ENCODE measurements at places on chromosomes 7 and 10.

- no peak for DNase-seq
Measured at GRCh38 chr10:112713411-112713810, 236.6 kb upstream of the TCF7L2 start.

DNA sequence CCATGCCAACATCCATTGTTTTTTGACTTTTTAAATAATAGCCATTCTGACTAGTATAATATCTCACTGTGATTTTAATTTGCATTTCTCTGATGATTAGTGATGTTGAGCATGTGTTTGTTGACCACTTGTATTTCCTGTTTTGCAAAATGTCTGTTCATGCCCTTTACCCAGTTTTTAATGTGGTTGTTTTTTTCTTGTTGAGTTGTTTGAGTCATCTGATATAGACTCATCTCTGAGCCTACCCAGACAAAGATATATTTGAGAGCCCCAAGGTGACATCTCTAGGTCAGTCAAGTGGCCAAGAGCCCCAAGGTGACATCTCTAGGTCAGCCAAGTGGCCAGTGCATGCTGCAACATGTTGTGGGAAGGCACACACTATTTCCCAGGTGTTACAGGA lies 224.7 kb downstream of the HECW1 start:
- no peak for DNase-seq

DNA sequence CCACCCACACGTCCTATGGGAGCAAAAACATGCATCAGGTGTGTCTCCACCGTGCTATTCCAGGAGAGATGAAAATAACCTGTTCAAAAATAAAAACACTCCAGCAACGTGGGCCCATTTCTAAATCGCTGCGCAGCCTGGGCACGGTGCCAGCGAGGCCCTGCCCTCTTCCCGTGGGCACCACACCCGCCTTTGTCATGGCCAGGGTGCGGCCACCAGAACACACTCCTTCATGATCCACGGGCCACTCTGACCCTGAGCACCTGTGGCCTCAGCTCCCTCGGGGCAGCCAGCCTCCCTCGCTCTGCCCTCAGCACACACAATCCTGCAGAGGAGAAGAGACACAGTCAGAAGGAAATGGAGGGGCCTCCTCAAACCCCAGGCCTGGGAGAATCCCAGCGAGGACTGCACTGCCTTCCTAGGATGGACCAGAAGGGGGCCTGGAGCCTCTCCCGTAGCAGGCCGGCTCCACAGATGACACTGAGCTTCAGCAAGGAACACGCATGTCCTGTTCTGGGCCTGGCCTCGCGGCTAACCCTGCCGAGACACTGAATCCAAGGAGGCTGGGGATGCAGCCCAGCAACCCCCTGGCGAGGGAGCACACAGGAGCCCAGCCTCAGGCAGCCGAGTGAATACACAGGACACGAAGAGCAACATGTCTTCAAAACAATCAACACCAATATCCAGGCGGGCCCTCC lies 169.0 kb downstream of the MAD1L1 start:
- no peak for DNase-seq

GRCh38 chr7:151100921-151101320 lies 14.6 kb downstream of the AGAP3 start:
- no peak for DNase-seq

DNA sequence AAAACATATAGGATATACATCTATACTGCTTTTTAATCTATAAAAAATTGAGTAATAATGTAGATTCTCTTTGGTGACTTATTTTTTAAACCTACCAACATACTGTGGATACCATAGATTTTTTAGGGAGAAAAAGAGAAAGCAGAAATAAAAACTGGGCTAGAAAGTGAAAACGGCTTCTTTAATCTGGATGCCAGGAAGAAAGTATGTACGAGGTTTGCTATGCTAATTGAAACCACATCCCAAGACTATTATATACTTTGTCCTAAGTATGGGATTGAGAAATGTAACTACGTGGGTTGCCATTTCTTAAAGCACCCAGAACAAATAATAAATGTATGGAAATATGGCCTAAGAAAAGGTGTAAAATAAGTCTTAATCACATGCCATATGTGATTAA lies 129.0 kb upstream of the NFE2L3 start:
- DNase-seq = no peak

GRCh38 chr7:41758321-41758720 lies 55.4 kb upstream of the INHBA start:
- no peak for DNase-seq

GRCh38 chr10:106399112-106399511 lies 765.4 kb downstream of the SORCS1 start:
- DNase-seq = no peak

GRCh38 chr10:10056961-10057360 lies 960.7 kb upstream of the CELF2 start:
- no peak for DNase-seq

- no peak for DNase-seq
Measured at GRCh38 chr7:103866919-103867318, 122.5 kb downstream of the RELN start.

DNA sequence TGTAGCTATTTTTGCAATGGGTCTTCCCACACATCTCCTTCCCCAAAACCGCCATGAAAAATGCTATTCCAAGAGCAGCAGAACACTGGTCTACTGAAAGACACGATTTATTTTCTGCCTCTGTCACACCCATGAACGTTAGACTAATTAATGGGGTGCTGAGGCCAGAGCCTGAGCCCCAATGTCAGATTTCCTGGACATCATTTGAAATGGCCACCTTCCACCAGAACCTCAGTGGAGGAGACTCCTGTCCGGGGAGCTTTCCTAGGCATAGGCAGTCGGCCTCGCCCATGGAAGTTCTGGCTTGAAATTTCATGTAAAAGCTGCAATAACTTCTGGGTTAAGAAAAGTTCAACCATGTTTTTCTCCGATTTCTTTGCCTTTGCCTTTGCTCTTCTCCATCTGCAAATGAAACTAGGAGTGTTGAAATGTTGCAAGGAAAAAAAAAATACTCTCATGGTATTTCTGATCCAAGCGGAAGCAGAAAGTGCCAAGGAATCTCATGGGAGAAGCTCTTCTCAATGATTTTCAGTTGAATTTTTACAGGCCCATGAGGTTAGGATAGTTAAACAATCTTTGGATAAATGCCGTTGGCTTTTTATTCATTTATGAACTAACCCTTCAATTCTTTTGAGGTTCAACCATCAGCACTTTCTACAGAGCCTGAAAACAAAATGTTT lies 570.8 kb upstream of the MGMT start:
- no peak for DNase-seq

DNA sequence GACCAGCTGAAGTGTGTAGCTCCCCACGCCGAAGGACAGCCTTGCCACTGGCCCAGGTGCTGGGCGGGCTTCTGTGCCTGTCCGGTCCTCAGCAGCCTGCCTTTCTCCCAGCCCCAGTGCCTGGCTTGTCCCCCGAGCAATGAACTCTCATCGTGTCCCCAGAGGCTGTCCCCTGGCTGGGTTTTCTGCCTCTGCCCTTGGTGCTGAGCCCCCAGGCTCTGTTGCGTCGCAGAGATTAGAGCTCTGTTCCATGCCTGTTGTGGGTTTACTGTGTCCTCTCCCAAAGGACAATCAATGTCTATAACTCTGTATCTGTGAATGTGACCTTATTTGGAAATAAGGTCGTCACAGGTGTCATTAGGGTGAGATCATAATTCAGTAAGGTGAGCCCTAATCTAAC lies 226.1 kb upstream of the SHH start:
- DNase-seq = no peak

GRCh38 chr10:69014171-69014570 lies 25.6 kb downstream of the KIFBP start:
- no peak for DNase-seq

GRCh38 chr7:121026577-121027111 lies 38.1 kb downstream of the CPED1 start:
- DNase-seq = no peak

GRCh38 chr10:74292871-74293427 lies 141.9 kb downstream of the ADK start:
- DNase-seq = no peak

- DNase-seq = no peak
Measured at GRCh38 chr7:42236976-42237810, at the start of gene GLI3. Gene GLI3, minus strand, starts transcription at chr7:42237209. Its CDS starts 13,956 bp downstream, at chr7:42223253.

DNA sequence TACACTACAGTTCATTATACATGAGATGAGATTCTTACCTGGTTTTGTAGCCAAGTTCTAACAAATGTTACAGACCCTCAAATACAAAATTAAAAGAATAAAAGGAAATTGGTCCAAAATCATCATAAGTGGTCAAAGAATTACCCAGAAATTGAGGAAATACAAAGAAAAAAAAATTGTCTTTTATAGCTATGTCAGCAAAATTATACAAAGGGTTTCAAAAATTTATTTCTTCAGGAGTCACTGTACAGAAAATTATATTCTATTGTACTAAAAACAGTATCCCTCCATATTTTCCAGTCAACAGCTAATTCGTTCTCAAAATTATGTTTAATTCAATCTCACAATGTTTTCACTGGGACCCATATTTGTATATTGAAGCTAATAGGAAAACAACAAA lies 14.3 kb downstream of the PPP1R3A start:
- no peak for DNase-seq

- DNase-seq = no peak
Measured at GRCh38 chr7:78399033-78399769, 600.6 kb downstream of the PHTF2 start.

- DNase-seq = no peak
Measured at GRCh38 chr7:132207211-132207610, 369.1 kb downstream of the PLXNA4 start.

- peak; percentile 34 for DNase-seq
Measured at GRCh38 chr7:130875265-130875741, 141.3 kb upstream of the KLF14 start.
